ENCODE measurements at places on chromosomes 3 and 15. TPM values are rescaled to one million over a fixed set of nuclear protein-coding genes. Genes with fewer than 3 reads are reported as not detected.

CFAP161 gene
- total RNA-seq, result not detected

CTDSPL gene
- 10.5 TPM for total RNA-seq

PTH1R gene
- not detected for total RNA-seq

C3orf52 gene
- 9.0 TPM for total RNA-seq

MAPKAPK3 gene
- total RNA-seq, result 159 TPM

RARRES1 gene
- not detected for total RNA-seq

CX3CR1 gene
- 2.1 TPM for total RNA-seq

PAQR5 gene
- not detected for total RNA-seq

FNDC3B gene
- total RNA-seq, result 18.4 TPM

ATG3 gene
- 69.2 TPM for total RNA-seq

SEMA7A gene
- total RNA-seq, result 6.8 TPM

Measured in T-helper 2 cell treated with Interferon-gamma antibody and Interleukin-4, amounts not matched to agents 100 ng/mL and 5 ng/mL, for 36 hours (primary cell).